ENCODE measurements at places on chromosomes 13 and 19.

DNA sequence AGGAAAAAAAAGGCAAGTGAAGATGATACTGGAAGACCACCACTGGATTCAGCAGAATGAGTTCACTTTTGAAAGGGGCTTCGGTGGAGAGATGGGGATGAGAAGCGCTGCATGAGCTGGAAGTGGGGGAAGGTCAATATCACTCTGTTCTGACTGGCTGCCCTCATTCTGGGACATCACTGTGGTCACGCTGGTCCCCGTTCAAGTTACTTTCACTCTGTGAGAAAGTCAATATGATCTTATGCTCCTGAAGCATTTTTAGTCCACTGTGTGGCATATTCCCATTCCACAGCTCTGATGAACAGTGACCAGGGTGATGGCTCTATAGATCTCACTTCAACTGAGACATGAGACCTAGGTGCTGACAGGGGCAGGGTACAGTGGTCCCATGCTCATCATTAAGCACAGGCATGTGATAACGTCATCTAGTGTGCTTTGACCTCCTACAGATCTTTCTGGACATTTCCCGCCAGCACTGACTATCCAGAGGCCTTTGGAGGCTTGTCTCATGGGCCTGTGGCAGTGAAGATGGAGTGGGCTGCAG, 40.2 kb upstream of the GPR183 start:
- DNase-seq, result no peak

GRCh38 chr13:71906448-71906847, 39.4 kb upstream of the DACH1 start:
- no peak for DNase-seq

- DNase-seq, result no peak
Observed at GRCh38 chr19:7845390-7846154, 15.6 kb downstream of the EVI5L start.

- no peak for DNase-seq
Observed at GRCh38 chr19:30132343-30133075, 190.5 kb downstream of the URI1 start.

- no peak for DNase-seq
Observed at GRCh38 chr13:37492075-37492474, 106.5 kb downstream of the POSTN start.

DNA sequence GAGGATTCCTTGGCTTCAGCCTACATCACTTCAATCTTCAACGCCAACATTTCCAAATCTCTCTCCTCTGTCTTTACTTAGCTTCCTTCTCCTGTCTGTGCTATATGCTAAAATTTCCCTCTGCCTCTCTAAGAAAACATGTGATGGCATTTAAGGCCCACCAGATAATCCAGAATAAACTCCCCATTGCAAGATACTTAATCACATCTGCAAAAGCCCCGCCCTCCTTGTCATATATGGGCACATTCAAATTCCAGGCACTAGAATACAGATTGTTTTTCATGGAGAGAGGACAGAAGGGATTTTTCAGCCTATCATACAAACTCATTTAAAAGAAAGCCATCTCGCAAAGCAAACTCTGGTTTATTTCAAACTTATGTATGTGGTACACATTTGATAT, 16.2 kb downstream of the ARGLU1 start:
- DNase-seq, result no peak

GRCh38 chr13:40664350-40665125, 1.9 kb downstream of the FOXO1 start:
- peak; percentile 37 for DNase-seq

DNA sequence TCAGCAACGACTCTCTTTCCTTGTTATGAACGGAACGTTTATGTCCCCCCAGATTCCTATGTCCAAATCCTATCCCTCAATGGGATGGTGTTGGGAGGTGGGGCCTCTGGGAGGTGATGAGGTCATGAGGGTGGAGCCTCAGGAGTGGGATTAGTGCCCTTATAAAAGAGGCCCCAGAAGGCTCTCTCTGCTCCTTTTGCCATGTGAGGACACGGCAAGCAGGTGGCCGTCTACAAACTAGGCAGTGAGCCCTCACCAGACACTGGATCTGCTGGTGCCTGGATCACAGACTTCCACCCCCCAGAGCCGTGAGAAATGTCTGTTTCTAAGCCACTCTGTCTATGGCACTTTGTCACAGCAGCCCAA, 53.2 kb downstream of the EPS15L1 start:
- DNase-seq, result no peak

- no peak for DNase-seq
Observed at GRCh38 chr13:98598043-98598442, 21.1 kb upstream of the STK24 start.

- DNase-seq, result no peak
Observed at GRCh38 chr13:106036870-106037269, 498.6 kb downstream of the EFNB2 start.

GRCh38 chr19:58037927-58038687, 4.3 kb downstream of the ZSCAN1 start:
- no peak for DNase-seq

DNA sequence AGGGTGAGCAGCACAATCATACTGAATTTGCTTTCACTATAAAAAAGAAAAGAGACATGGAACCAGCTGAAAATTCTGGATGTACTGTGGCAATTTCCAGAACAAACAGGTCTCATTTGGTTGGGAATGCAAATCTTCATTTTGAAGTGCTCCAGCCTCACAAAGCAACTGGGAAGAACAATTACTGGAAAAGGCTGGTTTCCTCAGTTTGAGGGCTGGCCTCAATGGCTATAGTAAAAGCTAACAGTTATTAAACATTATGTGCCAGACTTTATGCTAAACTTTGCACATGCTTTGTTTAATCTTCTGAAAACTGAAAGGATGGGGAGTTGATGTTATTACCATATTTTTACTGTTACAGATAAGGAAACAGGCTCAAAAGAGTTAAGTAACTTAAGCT, 3.0 kb downstream of the OBI1 start:
- no peak for DNase-seq

DNA sequence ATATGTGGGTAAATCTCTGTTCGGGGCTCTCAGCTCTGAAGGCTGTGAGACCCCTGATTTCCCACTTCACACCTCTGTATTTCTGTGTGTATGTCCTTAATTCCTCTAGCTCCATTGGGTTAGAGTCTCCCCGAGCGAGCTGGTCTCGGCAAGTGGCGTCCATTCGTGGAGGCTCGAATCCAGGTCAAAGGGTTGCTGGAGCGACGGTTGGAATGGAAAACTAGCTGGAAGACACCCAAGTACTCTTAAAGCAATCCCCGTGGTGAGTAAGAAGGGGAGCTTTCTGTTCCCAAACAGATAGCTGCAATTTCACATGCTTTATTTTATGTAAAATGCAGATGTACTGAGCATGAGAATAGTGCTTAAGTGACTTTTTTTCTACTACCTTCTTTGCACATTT, 277.5 kb upstream of the SGCG start:
- DNase-seq, result no peak

All from stimulated activated CD8-positive, alpha-beta memory T cell treated with anti-CD3 and anti-CD28 coated beads, Interleukin-2, amount 100 ng/mL, for 1 hour (primary cell).